Activated CD4-positive, alpha-beta T cell treated with anti-CD3 and anti-CD28 coated beads, Interleukin-2, amount 50 U/mL, for 4 hours (primary cell): ENCODE measurements at places on chromosomes 3 and 15.

DNA sequence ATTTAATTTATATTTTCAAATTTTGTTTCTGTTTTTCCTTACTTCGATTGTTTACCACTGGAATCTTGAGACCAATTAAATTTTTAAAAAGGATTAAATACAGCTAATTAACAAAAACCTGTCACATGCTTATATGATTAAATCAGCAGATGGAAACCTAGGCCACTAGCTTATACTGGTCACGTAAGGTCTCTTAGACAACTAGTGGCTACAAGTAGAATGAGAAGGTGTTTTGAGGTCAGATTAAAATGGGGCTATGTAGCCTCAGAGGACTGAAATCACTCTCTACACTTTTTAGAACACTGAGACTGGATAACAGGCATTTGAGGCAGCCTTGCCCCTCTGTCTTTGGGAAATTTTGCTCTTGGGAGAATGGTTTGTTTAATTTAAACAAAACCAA lies 246.5 kb upstream of the ONECUT1 start:
- no peak for DNase-seq

DNA sequence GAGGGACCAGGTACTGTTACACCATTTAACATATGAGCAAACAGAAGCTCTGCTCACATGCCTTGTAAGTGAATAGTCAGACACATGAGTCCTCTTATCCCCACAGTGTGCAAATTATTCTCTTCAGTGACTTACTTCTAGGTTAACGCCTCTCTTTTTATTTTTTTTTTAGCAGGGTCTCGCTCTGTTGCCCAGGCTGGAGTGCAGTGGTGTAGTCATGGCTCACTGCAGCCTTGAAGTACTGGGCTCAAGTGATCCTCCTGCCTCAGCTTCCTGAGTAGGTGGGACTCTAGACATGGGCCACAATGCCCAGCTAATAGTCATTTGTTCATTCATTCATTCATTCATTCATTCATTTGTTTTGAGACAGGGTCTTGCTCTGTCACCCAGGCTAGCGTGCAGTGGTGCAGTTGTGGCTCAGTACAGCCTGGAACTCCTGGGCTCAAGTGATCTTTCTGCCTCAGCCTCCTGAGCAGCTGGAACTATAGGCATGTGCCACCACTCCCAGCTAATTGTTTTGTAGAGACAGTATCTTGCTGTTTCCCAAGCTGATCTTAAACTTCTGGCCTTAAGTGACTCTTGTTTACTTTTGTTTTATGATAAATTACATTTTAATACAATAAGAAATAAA lies 94.7 kb downstream of the LRRC28 start:
- DNase-seq = no peak

GRCh38 chr3:139668332-139668731 lies 9.4 kb downstream of the NMNAT3 start:
- DNase-seq = no peak

DNA sequence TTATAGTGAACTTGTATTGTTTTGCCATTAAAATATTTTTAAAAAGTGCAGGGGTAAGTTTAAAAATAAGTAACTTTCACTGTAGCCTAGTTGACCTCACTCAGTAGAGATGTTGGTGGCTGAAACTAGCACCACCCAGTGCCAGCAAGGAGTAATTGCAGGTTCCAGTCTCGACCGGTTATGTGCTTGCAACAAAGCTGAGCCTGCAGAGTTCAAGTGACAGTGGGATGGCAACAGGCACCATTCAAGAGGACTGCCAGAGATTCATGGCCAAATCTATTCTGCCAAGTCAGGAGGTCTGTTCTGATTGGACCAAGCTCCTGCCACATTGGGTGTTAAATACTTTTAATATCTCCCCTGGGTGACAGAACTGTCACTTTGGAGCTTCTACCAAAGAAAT lies 2.7 kb downstream of the ADAMTS7 start:
- DNase-seq = no peak
